ENCODE measurements at places on chromosomes 3 and 15.

DNA sequence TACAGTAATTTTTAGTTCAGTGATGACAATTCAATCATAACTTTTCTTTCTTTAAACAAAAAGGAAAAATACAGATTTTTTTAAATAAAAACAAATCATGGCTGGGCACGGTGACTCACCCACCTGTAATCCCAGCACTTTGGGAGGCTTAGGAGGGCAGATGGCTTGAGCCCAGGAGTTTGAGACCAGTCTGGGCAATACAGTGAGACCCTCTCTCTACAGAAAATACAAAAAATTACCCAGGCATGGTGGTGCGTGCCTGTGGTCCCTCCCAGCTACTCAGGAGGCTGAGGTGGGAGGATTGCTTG, 25.6 kb upstream of the ATG7 start:
- DNase-seq: no peak

DNA sequence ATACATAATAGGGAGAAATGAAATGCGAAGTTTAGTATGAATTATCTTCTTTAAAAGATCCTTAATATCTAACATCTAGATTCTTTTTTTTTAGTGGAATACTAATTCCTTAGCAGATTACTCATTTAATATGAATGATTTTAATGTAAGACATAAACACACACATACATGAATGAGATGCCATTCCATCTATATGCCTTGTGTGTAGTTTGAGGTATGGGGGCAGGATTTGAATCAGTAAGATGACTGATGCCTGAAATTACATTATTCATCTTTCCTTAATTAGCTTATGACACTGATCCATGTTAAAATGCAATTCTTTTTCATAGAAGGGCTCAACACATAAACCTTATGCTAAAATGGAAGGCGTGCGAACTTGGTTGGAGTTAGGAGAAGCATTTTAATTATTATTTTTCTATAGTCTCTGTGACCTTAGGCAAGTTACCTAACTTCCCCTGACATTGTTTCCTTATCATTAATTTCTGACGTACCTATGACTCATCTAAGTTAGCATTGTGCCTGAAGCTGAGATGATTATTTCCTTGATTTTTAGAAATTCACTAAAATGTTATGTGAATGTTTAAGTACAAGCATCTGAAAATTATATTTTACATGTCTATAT, 10.8 kb upstream of the BNIP2 start:
- no peak for DNase-seq

DNA sequence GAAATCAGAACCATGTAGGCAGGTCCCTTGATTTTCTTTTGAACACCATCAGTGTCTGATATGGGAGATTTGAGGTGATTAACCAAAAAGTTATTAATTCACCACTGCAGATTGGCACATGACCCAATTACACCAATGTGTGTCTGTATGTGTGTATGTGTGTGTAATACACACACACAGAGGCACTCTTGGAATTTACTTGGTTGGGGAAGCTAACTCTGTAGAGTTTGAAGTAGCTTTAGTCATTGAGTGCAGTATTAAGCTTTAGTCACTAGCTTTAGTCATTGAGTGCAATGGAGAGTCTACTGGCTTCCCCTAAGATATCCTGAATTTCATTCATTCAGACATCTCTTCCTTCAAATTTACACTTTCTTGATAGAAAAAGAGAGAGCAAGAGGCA, 109.4 kb upstream of the C15orf61 start:
- DNase-seq: no peak

DNA sequence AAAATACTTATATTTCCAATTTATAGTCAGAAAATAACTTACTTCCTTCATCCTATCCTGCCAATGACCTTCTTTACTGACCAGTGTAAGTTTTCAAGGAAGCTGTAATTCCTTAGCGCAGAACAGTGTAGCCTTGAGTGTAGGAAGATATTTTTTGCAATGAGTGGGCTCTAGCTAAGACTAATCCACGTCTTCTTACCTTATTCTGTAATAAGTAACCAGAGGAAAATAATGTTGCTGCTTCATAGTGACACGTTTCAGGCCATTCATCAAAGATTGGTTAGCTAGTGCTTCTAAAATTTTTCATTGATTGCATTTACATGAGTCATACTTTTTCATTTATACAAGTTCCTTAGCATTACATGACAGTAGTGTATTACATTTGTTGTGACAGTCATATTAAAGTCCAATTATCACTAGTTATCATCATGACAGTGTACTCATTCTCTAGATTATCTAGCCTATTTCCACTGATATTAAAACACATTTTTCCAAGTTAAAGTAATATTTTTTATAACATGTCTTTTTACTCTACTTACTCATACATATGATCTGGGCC, 403.8 kb upstream of the EPHA3 start:
- no peak for DNase-seq

DNA sequence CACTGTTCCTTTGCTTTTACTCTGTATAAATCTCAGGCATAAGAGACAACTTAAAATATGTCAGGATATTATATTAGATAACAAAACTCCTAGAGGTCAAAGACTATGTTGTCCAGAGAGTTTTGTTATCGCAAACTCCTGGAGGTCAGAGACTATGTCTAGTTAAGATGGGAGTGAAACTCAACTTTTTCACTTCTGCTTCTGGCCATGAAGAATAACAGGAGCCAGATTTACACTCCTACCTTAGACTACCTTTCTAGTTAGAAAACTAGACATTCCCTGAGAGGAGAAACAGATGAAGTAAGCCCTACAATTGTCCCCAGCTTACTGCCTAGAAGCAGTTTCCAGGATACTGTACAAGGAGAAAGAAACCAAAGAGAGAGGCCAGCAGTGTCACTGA, 255.4 kb upstream of the UBE2E1 start:
- no peak for DNase-seq

DNA sequence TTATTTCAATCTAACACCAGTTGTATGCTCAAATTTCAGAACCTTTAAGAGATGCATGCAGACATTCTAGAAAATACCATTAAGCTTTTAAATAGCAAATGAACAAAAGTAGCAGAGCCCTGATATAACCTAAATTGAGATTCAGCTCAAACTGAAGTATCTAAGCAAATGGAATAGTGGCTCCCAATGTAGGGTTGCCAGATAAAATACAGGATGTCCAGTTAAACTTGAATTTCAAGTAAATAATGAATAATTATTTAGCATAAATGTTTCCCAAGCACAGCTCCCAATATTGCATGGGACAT, 171.1 kb upstream of the ATP11B start:
- no peak for DNase-seq

DNA sequence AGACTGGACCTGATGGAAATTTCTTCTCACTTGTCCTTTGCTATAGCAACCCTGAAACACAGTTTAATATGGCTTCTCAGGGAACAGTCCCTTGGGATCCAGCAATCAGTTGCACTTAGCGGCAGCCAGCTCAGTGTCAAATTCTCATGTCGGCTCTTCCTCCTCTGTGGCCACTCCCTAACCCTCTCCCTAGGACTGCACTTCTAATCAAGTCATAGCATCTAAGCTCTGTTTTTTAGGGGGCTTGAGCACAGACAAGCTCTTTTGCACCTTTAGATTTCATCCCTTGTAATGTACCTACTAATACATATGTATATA, 250.5 kb upstream of the TLE3 start:
- no peak for DNase-seq

GRCh38 chr3:111326144-111326995, 215.6 kb upstream of the CD96 start:
- no peak for DNase-seq

GRCh38 chr3:186025161-186025560, 83.7 kb downstream of the ETV5 start:
- no peak for DNase-seq

GRCh38 chr15:82802497-82802896, 3.4 kb downstream of the FSD2 start:
- DNase-seq: no peak

GRCh38 chr15:41483115-41483514, 10.6 kb upstream of the ITPKA start:
- DNase-seq: no peak

GRCh38 chr3:103644450-103644849, 1209.6 kb downstream of the ZPLD1 start:
- DNase-seq: no peak

DNA sequence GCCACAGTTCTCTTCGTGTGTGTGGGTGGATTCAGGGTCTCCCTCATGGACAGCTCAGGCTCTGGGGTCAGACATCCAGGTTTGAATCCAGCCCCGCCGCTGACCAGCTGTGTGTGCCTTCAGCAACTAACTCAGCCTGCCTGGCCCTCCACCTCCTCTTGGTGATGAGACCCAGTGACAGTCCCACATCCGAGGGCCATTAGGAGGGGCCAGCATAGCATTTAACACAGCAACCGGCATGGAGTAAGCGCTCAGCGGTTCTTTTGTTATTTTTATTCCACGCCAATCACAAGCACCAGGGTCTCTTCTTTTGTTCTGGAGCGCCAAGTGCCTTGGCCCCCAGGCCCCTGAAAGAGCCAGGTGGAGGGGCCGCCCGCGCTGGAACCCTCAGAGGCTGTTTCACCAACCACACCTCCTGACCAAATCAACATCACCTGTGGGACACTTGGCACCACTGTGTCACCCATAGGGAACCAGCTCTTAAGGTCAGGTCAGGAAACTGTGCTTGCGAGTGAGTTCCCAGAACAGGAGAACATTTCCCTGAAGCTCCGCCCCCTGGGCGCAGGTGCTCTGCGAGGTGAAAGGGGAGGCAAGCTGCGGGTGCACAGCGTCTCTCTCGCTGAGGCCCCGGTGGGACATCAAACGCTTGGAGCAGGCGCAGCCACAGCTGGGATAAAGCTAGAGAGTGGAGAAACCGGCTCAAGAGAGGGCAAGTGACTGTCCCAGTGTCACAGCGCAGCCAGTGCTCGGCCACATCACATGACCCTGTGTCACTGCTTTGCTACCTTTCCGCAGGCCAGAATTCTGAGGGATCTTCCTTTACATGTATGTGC, 311.3 kb downstream of the UACA start:
- DNase-seq: no peak

GRCh38 chr3:149581248-149581647, 76.6 kb downstream of the WWTR1 start:
- DNase-seq: no peak

DNA sequence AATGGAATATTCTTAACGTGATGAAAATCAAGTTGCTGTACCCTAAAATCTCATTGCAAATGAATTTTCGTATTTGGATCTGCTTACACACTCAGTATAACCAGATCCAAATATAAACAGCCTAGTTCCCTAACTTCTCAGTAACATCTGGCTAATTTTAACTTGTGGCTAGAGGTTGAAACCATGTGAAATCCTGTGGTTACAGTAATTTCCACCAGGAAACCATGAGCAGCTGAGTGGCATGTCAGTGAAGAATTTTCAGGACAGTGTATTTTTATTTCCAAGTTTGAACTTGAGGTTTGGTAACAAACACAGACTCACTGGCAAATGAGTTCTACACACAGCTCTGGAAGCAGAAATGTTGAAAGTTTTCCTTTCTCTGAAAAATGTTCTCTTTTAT, 754.1 kb downstream of the NR2F2 start:
- DNase-seq: no peak

DNA sequence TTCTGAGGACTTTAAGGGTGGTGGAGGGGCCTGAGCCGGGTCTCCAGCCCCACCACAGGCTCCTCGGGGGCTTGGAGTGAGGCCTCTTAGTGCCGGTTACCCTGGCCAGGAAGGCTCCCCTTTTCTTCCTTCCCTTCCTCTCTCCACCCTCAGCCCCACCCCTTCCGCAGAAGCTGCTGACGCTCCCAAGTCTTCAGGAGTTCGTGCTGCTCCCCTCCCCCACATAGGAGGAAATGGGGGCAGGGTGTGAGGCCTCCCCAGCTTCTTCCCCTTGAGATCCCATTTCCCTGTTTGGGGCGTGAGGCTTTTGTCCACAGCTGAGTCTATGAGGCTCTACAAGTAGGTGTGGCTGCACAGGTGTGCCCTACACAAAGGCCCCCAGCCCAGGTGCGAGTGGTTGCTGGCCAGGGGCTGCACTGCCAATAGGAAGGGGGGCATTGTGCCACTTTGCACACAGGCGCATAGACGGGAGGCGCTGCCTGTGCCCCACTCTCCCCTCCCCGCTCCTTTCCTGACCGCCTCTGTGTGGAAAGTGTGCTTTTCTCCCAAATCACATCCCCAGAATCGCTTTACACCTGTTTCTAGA, 915 bp upstream of the CALML4 start:
- DNase-seq: no peak

Data from NCI-H1417 treated with DMSO at 0.1 percent for 48 hours (cell line).